ENCODE measurements at places on chromosomes 11 and 22.

GRCh38 chr22:49999063-49999945, 13.3 kb downstream of the IL17REL start:
- DNase-seq, result no peak

GRCh38 chr11:59615120-59615636, 396 bp downstream of the OSBP start:
- peak; percentile 25 for DNase-seq

DNA sequence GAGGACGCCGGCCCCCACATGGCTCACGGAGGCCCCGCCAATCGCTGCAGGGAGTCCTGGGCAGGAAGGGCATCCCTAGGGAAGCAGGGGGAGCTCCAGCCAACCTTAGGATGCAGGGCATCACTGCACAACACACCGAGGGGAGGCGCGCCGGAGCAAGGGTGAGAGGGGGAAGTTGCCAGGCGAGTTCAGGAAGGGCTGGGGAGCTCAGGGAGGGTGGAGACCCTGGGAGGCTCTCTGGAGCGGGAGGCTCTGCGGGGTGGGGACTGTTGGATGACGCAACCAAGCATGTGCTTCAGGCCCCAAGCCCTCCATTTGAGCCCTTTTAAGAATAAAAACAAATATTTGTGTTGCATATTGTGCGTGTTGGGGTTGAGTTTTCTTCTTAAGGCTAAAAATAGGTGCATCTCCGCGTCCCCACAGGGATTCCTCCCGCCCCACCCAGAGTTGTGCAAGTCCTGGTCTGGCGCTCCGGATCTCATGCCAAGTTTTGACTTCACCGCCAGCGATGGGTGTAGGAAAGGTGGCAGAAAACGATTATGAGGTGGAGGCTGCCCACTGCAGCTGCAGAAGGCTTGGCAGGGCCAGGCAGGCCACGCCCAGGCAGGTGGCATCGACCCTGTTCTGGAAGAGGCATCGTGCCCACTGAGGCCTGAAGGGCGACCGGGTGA, 65.2 kb downstream of the WNT7B start:
- DNase-seq, result no peak

- DNase-seq, result no peak
Measured at GRCh38 chr22:49550766-49551362, 276.8 kb downstream of the BRD1 start.

DNA sequence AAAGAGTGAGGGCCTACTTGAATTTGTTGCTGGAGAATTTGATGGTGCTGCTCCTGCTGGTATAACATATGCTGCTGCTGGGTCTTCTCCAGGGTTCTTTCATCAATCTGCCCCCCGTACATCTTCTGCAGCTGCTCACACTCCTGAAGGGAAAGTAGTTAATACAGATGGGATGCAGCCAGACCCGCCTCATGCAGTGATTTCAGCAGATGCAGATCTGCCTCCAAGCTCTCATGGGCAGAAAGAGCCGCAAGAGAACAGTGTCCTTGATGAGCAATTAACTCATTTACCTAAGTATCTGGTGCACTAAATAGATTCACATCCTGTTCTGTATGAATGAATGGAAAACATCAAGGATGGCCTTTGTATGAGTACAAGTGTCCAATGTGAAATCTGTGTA, 24.8 kb upstream of the APOA1 start:
- no peak for DNase-seq

DNA sequence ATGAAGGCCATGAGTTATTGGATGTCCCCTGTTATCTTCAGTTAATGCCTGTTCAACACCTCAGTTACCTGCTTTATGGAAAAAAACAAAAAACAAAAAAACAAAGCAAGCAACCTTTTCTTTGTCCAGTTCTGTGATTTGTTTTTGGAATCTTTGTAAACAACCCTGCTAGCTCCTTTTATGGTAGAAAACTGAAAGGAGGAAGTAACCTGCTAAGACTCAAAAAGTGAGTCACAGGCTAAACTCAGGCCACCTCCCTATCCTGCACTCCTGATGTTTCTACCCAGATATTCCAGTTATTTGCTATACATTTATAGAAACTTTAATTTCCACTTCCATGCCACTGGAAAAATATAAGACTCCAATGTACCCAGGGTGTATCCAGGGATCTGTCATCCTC, 20.6 kb upstream of the TLCD5 start:
- no peak for DNase-seq

- no peak for DNase-seq
Measured at GRCh38 chr11:96050435-96051182, 126.7 kb upstream of the MTMR2 start.

- no peak for DNase-seq
Measured at GRCh38 chr11:13260201-13260962, 17.2 kb upstream of the BMAL1 start.

DNA sequence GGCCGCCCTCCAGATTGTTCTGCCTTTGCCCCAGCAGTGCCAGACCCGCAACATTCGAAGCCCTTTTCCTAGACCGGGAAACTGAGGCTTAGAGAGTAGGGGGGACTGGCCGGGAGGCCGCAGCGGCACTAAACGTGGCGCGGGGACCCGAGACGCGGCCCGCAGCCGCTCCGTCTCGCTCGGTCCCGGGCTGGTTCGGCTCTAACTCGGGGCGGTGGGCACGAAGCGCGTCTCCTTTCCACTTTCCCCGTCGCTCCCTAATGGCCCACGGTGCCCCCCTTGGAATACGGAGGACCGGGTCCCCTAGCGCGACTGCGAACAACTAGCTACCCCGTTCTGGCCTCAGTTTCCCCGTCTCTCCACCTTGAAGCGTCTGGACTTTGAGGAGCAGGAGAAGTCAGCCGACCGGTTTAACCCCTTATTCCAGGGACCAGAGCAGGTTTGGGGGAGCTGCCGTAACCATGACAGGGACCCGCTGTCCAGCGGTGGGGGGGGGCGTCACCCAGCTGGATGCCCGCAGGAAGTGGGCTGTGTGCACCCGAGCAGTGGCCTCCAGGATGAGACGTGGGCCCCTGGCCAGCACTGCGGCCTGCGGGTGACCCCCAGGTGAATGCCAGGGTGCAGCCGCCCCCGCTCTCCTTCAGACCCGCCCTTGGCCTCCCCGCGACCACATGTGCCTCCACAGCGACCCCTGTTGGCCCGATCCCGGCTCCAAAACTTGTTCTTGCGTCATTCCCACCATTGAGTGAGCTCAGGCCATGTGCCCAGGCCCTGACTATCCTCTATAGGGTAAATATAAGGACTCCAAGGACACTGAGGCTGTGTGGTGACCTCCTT, 1.1 kb downstream of the CDC42EP1 start:
- DNase-seq, result peak; percentile 75

GRCh38 chr11:97965849-97966646, 1054.7 kb upstream of the CNTN5 start:
- no peak for DNase-seq

DNA sequence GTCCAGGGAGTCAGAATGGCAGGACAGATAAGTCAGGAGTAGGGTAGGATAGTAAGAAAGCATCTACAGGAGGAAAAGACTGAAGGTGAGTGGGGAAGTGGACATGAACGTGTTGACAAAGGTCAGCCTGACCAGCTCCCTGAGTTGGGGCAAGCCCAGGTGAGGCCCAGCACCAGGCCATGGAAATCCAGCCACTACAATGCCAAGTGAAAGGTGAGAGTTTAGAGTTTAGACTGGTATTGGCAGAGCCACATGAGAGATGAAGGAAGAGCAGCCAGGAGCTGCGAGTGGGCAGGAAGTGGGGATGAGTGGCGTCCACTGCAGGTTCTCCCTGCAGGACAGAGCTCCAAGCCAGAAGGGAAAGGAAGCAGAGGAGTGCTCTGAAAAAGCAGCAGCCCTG, 16.5 kb upstream of the SMCO4 start:
- DNase-seq, result no peak

DNA sequence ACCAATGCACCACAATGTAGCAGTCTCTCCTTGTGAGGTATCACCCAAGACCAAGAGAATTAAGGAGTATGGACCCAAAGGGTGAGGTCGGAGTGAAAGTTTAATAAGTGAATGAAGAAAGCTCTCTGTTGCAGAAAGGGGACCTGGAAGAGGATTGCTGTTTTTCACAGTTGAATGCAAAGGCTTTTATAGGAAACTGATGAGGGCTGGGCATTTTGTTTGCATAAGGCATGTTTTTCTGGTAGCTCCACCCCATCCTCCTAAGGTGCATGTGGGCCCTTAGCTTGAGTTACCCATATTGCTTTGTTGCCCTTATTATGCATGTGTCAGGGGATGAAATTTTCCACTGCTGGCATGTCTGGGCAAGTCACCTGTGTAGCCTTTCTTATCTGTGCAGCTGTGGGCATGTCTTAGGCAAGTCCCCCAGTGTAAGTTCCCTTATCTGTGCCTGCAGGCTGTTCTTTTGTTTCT, 64.7 kb downstream of the BDNF start:
- no peak for DNase-seq

- DNase-seq, result no peak
Measured at GRCh38 chr11:66858186-66858938, 1.5 kb downstream of the LRFN4 start.

GRCh38 chr11:20161923-20162744, 1.9 kb upstream of the DBX1 start:
- DNase-seq, result no peak

- no peak for DNase-seq
Measured at GRCh38 chr22:50608996-50609395, 8.4 kb downstream of the MAPK8IP2 start.

- DNase-seq, result no peak
Measured at GRCh38 chr11:86014221-86014620, 54.7 kb downstream of the PICALM start.

DNA sequence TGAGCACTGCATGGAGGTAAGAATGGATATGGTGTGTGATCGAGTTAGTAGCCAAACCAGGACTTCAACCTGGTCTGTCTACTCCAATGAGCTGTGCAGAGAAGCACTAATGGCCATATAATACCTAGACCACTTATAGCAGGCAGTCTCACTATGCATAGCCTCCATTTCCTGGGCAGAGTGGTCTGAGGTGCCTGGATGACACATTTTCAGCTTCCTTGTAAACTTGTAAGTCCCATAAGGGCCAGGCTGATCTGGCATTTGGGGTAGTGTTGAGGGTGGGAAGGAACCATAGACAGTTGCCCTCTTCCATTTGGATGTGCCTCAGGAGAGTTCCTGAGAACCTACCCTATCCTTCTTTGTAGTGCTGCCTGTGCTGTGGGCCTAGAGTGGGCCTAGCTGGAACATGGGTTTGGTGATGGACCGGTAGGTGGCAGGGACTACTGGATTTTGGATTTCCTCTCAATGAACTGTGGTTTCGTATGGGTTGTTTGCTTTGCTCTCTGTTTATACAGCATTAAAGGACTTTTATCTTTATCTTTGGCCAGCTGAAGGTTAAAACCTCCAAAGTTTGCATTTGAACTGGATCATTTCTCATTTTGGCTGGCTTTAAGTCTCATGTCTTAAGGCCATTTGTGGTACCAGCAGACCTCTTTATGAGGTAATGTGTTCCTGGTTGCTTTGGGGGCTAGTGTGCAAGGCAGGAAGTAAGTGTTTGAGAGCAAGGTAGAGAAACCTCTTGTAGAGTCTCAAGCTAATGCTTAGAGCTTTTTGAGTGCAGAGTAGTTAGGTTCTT, 86.9 kb downstream of the STIM1 start:
- DNase-seq, result no peak

- DNase-seq, result no peak
Measured at GRCh38 chr22:17213976-17214375, 5.3 kb downstream of the ADA2 start.

DNA sequence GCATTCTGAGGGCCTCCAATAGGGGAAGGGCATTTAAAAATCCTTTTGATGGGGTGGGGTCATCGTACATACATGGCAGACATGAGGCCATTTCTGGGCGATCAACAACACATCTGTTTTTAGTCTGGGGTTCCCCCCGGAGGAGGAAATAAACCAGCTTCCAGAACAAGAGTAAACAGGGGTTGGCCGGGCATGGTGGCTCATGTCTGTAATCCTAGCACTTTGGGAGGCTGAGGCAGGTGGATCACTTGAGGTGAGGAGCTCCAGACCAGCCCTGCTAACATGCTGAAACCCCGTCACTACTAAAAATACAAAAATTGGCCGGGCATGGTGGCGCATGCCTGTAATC, 12.0 kb downstream of the PRSS23 start:
- DNase-seq, result no peak

GRCh38 chr11:36373016-36374010, 77.2 kb downstream of the PRR5L start:
- no peak for DNase-seq

DNA sequence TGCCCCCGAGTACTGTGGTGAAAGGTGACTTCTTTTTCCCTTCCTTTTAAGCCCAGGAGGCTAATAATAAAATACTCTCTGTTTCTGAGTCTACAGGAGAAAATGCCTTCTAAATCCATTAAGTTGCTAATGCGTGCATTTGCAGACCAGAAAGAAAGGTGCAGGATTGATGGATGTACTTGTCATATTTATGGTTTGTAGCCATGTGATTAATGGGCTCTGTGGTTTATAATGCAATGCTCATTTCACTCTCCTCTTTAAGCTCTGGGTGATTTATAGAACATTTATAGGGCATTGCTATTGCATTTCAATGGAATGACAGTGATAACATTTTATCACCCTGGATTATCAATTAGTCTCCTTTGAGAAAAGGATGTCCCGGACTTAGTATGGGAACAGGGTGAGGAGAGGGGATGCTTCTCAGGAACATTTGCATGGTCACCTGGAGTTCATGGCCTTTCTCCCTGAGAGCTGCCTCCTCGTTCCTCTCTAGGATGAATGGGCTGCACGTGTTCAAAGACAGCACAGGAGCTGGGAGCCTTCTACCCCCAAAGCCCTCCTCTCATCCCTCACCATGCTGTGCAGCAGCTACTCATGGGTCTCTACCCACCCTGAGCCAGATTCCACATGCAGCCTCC, 82.8 kb upstream of the HMGXB4 start:
- DNase-seq, result no peak

DNA sequence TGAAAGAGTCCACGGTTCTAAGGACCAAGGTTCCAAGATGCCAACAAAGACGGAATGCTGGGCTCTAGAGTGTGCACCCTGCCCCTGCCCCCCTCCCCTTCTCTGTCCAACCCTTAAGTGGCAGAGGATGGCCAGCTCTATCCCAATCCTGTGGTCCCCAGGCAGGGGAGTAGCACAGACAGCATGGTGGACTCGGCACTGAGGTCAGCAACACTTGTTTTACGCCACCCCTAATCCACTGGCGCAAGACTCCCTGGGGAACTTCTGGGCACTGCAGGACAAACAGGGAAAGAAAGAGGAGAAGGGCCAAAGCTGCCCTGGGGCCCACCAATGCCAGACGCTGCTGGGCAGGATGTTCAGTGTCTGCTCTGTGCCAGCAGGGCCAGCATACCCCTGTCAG, 18.9 kb downstream of the GDPD5 start:
- no peak for DNase-seq

GRCh38 chr22:39518144-39518786, 2.1 kb upstream of the ATF4 start:
- no peak for DNase-seq

- no peak for DNase-seq
Measured at GRCh38 chr22:17797721-17798559, 23.7 kb upstream of the BID start.

GRCh38 chr22:37256075-37256726, 12.1 kb upstream of the RAC2 start:
- DNase-seq, result no peak

GRCh38 chr22:36423461-36424404, 36.0 kb upstream of the MYH9 start:
- no peak for DNase-seq

Data from stimulated activated CD4-positive, alpha-beta T cell treated with anti-CD3 and anti-CD28 coated beads, Interleukin-1b, Interleukin-23, amount 100 ng/mL, for 24 hours (primary cell).